ENCODE measurements at places on chromosomes 6 and 20. TPM values are rescaled to one million over a fixed set of nuclear protein-coding genes. Genes with fewer than 3 reads are reported as not detected.
A peak's percentile ranks its signal among the peaks of the same experiment; 100 is the strongest.

The GRM1 gene
- polyA plus RNA-seq: 0.04 TPM

The OR12D3 gene
- polyA plus RNA-seq: not detected

DNA sequence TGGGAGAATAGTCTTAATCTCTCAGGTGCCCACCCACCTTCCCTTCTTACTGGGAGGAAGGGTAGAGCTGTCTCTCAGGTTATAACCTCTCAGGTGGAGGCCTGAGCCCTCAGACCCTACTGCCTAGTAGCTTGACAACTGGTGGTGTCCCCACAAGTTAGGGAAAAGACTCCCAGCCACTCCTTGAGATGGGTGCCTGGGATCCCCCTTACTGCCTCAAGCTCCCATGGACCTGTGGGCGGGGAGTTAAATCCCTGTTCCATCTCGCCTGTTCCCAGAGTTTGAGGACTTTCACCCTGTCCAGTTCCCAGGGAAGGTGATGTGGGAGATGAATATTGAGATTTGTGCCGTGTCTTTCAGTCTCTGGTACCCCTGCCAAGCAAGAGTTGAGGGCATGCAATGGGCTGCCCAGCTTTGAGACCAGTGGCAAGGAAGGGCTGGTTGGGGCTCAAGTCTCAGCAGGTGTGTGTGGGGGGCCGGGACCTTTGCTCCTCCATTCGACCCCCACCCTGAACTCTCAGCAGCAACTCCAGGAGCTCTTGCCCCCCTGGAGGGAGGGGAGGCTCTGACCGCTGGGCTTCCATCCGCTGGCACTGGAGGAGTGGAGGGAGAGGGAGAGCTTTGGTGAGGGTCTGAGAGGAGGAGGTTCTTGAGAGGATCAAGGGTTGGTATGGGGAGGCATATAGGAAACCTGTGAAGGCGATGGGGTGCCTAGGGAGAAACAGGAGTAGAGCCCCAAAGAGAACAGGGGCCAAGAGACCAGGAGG is 1.1 kb upstream of the PBX2 start:
- peak overlapping the region; percentile 99 for H3K27ac ChIP-seq
- H3K4me1 ChIP-seq: peaks cover 37% of the 10 kb centered on the region
- H3K4me3 ChIP-seq: peak overlapping the region; percentile 88
- H3K36me3 ChIP-seq: peaks cover 21% of the 10 kb centered on the region

DNA sequence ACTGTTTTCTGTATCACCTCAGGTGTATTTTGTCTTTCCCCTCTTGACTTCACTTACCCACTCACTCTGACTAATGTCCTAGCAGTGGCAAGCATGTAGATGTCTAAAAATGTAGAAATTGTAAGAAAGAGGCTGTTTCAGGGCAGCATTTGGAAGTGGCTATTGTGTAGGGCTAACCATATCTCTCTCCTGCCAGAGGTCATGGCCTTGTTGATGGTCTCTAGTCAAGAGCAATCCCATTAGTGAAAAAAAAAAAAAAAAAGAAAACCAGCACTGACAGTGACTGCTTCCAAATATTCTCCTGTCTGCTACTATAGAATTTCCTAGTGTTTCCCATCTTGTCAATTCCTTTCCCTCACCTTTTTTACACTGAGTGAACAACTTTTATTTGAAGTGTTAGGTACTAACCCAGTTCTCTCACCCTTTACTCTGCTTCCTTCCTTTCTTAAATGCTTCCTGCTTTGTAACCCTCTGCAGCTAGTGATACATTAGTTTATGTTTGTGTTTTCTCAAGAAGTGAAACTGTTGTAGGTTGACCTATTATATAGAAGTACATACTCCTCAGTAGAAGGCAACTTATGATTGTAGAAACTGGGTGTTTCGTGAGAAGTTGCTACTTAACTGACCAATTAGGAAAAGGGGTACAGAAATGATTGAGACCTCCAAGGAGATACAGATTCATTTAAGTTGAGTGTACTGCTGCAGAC is 174.1 kb upstream of the PTPRK start:
- H3K27ac ChIP-seq: no peak overlapping the region
- H3K27me3 ChIP-seq: no peaks in the 10 kb centered on the region
- DNase-seq: no peak
- H3K4me3 ChIP-seq: no peak overlapping the region
- H3K4me1 ChIP-seq: no peaks in the 10 kb centered on the region
- no peaks in the 10 kb centered on the region for H3K36me3 ChIP-seq
